ENCODE measurements at places on chromosomes 13 and 19. TPM values are rescaled to one million over a fixed set of nuclear protein-coding genes. Genes with fewer than 3 reads are reported as not detected.

DNA sequence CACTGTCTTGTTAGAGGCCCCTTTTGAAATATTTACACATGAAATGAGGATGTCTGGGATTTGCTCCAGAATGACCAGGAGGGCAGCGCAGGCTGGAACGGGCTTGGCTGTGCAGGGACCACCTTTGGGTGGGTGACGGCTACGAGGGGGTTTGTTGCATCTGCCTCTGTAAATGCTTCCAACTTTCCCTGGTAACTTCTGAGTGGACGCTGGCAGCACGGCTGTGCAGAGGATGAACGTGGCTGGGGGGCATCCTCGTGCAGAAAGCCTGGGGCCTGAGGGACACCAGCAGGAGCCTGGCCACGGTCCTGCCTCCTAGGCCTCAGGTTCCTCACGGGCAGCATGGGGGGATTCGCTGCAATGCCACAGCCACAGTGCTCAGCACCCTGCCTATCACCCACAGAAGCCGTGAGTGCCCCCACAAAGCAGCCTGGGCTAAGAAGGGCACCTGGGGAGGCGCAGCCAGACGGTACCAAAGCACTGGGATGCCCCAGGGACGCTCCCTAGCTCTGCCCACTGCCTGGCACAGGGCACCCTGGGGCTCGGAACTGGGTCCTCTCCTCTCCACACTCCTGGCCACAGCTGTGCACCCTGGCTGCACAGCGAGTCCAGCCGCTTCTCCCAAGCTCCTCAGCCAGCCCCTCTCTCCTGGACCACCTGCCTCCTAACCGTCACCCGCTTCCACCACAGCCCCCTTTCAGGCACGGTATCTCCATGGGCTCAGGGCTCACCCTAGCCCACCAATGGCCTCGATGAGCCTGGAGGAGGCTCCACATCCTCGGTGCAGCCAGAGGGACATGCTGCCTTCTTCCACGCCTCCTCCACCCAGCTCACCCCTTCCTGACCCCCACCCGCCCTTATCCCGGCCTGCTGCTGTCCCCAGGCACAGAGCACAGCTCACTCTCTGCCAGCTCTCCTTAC is 44.5 kb downstream of the MLLT1 start:
- DNase-seq: no peak

DNA sequence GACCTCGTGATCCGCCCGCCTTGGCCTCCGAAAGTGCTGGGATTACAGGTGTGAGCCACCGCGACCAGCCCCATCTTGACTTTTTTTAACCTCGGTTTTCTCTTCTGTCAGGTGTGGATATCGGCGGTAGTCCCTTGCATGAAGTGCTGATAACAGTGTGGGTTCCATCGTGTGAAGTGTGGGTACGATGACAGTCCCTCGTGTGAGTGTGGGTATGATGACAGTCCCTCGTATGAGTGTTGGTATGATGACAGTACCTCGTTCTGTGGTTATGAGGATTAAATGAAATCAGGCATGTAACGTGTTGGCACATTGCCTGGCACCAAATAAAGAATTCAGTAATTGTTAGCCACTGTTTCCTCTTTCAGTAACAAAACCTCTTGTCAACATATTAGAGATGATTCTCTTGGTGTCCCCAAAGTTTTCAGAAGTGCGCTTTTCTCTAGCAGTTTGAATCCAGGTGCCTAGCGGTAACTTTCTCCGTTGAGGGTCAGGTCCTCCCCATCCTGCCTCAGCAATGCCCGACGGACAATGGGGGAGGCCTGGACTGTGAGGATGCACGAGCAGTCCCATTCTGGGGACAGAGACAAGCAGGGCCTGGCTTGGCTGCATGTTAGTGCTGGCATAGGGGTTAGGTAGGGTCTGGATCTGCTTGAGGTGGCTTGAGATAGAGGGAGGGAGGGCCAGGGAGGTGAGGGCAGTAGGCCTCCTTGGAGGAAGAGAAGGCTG is 15.3 kb downstream of the GATAD2A start:
- DNase-seq: no peak

DNA sequence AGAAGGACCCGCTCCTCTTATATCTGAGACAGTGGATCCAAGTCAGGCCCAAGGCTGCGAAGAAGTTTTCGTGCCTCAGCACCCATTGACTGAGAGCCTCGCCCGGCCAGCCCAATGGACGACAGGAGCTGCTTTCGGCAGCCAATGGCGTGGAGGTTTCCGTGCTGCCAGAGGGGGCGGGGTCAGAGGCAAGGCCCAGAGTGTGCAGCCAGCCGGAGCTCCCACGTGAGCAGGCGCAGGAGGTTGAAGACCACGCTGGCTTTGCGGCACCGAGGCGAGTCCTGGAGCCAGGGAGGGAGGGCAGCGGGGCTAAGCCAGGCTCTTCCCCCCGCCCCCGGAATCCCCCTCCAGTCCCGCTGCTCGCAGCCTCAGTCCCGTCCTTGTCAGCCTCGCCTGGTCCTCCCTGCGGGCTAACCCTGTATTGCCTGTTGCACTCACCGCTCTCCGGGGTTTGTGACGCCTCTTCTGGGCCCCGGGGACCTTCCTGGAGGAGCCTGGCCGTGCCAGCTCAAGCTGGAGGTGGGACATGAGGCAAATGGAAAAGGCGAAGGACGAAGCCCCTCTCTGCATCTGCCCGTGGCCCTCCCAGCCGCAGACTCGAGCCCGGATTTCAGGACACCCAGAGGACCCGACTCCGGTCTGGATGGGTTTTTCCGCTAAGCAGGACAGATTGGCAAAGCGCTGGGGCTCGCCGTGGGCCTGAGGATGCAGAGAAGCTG is 1.5 kb downstream of the IFNL4 start:
- no peak for DNase-seq

DNA sequence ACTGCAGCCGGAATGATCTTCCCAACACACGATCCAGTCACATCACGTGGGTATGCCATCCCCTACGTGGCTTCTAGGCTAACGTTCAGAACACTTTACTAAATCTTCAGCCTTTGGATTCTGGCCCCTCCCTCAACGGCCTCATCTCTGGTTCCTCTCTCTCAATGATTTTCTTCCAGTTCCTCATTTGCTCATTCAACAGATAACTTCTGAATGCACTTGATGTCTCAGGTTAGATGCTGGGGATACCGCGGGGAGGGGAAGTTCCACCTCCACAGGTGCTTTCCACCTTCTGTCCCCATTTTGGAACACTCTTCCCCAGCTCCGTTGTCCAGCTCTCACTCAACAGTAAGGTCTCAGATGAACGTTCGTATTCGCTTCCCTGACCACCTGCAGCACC is 66.1 kb downstream of the ATP7B start:
- no peak for DNase-seq

- no peak for DNase-seq
Measured at GRCh38 chr19:30228835-30229524, 143.2 kb upstream of the ZNF536 start.

Gene CEACAM21
- 0.49 TPM for total RNA-seq

Gene ZNF235
- 2.1 TPM for total RNA-seq
